Prostate gland (tissue), 2 donors: ENCODE measurements at places on chromosomes 5 and 9.

- no peaks in the 10 kb centered on the region for H3K36me3 ChIP-seq
- peak; percentile 58 for DNase-seq
- peak overlapping the region; percentile 73 for H3K27ac ChIP-seq
- H3K4me1 ChIP-seq = peaks cover 17% of the 10 kb centered on the region
Observed at GRCh38 chr5:159511570-159511969, 181.3 kb upstream of the IL12B start.

- no peak for DNase-seq
- no peaks in the 10 kb centered on the region for H3K27me3 ChIP-seq
- H3K27ac ChIP-seq = peak overlapping the region; percentile 59
- H3K4me3 ChIP-seq = no peak overlapping the region
- no peaks in the 10 kb centered on the region for H3K4me1 ChIP-seq
Observed at GRCh38 chr5:147442224-147442623, 67.6 kb downstream of the DPYSL3 start.

GRCh38 chr9:116207371-116208111, 54.0 kb downstream of the PAPPA start:
- no peak for DNase-seq
- H3K27ac ChIP-seq = no peak overlapping the region
- H3K4me3 ChIP-seq = no peak overlapping the region
- H3K36me3 ChIP-seq = no peaks in the 10 kb centered on the region
- no peaks in the 10 kb centered on the region for H3K27me3 ChIP-seq
- H3K4me1 ChIP-seq = no peaks in the 10 kb centered on the region

GRCh38 chr5:73822989-73823339, 197.0 kb downstream of the ARHGEF28 start:
- no peaks in the 10 kb centered on the region for H3K27me3 ChIP-seq
- H3K36me3 ChIP-seq = no peaks in the 10 kb centered on the region
- no peak overlapping the region for H3K27ac ChIP-seq

DNA sequence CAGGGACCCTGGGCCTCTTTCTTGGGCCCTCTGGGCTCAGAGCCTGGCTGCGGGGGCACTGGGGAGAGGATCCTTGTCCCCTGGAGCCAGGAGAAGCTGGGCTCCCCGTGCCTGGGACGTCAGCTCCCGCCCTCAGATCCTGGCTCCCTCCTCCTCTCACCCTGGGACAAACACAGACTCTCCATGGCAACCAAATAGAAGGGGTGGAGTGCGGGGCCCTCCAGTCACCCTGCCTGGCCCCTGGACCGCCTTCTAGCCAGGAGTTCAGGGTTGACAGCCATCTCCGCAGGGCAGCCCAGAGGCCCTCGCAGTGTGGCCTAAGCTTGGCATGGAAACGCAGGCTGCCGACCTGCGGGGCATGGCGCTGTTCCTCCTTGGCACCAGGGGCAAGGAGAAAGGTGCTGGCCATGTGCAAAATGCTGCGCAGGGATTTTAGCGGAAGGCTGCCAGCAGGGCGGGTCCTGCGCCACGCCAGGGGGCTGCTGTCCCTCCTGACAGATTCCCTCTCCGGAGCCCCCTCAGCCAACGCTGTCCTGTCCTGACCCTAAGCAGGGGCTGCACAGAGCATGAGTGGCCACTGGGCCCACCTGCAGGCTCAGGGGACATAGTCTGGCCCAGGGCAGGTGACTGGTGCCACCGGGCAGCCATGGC, 1.0 kb downstream of the ZDHHC11 start:
- H3K4me3 ChIP-seq = no peak overlapping the region
- H3K36me3 ChIP-seq = no peaks in the 10 kb centered on the region
- no peaks in the 10 kb centered on the region for H3K4me1 ChIP-seq

DNA sequence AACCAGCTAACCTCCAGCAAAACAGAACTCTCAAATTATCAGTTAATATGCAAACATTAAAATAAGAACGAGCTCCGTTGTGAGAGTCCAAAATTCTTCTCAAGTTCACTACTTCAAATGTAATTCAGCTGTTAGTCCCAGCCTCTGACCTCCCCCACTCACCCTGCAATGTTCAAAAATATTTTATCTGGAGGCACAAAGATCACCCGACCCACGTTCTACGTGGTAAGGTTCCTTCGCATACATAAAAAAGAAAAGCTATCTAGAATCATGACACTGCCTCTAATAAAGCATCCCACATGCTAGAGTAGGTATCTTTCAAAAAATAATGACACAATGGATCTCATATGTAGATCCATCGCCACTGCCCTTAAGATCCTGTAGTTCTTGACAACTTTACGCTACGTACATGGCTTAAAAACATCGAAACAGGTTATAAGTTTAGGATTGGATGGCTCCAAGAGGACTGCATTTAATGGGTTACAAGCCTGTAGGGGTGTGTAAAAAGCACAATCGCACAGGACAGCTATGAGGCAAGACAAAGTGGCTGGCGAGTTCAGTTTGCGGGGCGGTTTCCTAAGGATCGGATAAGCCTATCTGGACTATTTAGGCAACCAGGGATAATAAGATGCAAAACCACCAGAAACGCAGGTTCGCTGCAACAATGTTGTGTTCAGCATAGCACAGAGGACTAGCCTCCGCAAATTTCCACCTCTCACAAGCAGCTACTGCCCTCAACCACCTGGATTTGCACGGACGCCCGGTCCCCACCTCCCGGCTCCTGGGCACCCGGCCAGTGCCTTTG, 969 bp downstream of the CLK4 start:
- H3K27me3 ChIP-seq = no peaks in the 10 kb centered on the region
- H3K4me3 ChIP-seq = peak overlapping the region; percentile 92
- H3K27ac ChIP-seq = peak overlapping the region; percentile 96

GRCh38 chr5:3277590-3278196, 317.9 kb upstream of the IRX1 start:
- H3K4me1 ChIP-seq = no peaks in the 10 kb centered on the region
- DNase-seq = no peak
- H3K27ac ChIP-seq = no peak overlapping the region
- H3K27me3 ChIP-seq = no peaks in the 10 kb centered on the region

GRCh38 chr5:131664929-131665328, 29.9 kb upstream of the RAPGEF6 start:
- H3K27ac ChIP-seq = no peak overlapping the region
- H3K4me1 ChIP-seq = no peaks in the 10 kb centered on the region
- H3K27me3 ChIP-seq = no peaks in the 10 kb centered on the region
- no peaks in the 10 kb centered on the region for H3K36me3 ChIP-seq
- no peak overlapping the region for H3K4me3 ChIP-seq
- DNase-seq = no peak

GRCh38 chr5:157331807-157332206, 65.9 kb downstream of the CYFIP2 start:
- H3K4me1 ChIP-seq = no peaks in the 10 kb centered on the region
- H3K4me3 ChIP-seq = no peak overlapping the region
- H3K27ac ChIP-seq = no peak overlapping the region
- DNase-seq = no peak
- no peaks in the 10 kb centered on the region for H3K27me3 ChIP-seq

DNA sequence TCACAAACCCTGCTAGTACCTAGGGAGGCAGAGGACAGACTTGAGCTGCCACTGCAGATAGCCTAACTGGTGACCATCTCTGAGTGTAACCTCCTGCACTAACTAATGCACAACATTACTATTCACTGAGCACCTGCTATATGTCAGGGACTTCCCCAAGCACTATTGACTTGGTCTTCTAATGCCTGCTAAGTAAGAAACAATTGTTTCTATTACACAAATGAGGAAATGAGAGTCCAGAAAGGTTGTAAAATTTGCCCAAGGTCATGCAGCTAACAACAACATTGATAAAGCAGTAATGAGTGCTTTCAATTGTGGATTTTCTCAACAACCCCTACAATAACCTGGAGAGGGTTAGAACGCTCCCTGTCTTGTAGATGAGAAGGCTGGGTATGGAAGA, 183.7 kb downstream of the ZNF462 start:
- no peak overlapping the region for H3K27ac ChIP-seq
- H3K4me3 ChIP-seq = no peak overlapping the region
- no peaks in the 10 kb centered on the region for H3K4me1 ChIP-seq
- no peaks in the 10 kb centered on the region for H3K27me3 ChIP-seq

- H3K36me3 ChIP-seq = no peaks in the 10 kb centered on the region
- H3K27ac ChIP-seq = no peak overlapping the region
- no peaks in the 10 kb centered on the region for H3K27me3 ChIP-seq
- no peak overlapping the region for H3K4me3 ChIP-seq
- H3K4me1 ChIP-seq = no peaks in the 10 kb centered on the region
Observed at GRCh38 chr5:100860407-100860806, 42.7 kb downstream of the ST8SIA4 start.

- no peak overlapping the region for H3K27ac ChIP-seq
- no peak for DNase-seq
- H3K4me3 ChIP-seq = no peak overlapping the region
- no peaks in the 10 kb centered on the region for H3K4me1 ChIP-seq
- H3K36me3 ChIP-seq = no peaks in the 10 kb centered on the region
Observed at GRCh38 chr5:84239494-84239893, 145.2 kb downstream of the EDIL3 start.

DNA sequence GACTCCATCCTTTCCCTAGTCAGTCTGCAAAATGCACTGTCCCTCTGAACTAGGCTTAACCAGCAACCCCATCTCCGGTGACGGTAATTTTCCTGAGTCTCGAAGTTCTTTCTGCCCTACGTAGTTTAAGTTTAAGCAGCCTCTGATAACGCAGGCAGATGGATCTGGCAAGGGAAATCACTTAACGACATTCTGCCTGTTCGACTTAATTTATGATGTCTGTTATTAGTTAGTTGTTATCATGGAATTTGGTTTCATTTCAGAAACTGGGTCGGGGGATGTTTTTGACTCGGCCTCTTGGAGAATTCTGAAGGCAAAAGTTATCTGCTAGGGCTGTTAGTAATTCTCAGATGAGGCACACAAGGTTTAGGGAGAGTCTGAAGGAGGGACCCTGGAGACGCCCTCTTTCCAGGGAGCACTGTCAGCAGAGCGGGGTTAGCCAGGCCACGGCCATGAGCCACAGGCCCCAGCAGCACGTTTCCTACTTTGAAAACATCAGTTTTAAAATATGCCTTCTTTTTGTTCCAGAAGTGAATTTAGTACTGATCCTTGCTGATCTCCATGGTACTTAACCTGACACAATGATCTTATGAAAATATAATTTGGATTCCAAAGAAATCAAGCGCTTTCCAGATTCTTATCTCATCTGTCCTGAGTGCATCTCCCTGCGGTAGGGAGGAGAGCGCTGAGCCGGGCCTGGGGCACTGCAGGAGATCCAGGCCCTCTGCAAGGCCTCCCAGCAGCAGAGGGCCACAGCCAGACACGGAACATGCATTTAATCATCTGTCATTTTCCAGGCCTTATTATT, 171.0 kb upstream of the OTULINL start:
- H3K27ac ChIP-seq = peak overlapping the region; percentile 51
- H3K36me3 ChIP-seq = no peaks in the 10 kb centered on the region
- H3K27me3 ChIP-seq = no peaks in the 10 kb centered on the region
- no peak overlapping the region for H3K4me3 ChIP-seq

DNA sequence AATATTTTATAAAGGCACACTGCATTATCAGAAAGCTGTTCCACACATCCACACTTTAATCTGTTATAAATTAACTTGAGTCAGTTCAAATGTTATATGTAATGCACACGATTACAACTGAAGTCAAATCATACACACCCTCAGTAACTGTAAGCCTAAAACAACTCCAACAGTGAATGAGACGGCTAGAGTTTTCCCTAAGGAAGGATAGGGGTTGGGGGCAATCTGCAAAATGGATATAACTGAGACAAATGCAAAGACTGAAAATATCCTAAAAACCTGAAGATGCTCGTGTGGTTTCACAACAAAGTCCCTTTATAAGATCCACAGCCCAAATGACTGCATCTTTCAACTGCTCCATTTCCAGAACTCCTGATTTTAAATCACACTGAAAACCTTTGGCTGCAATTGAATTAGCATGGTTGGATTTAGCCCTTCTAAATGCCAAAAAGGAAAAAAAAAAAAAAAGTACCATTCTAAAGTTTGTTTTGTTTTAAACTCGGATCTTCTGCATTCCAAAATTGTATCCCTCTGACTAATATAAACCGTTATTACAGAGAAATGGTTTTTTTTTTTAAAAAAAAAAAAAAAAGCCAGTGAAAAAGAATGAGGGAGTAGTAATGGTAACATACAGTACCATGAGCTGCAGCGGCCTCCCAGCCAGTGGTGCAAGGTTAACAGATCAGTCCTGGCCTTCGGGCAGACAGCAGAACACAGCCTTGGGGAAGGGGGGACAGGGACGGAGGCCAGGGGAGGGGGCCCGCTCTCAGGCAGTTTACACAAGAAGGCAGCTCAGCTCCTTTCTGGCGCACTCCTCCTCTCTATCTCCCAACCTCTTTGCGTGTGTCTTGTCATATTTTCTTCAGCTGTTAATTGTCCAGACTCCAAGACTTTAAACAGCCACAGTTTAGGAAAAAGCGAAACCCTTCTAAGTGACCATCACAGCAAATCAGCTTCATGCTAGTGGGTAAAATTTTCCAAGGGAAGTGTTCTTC, 166.1 kb downstream of the BNC2 start:
- DNase-seq = peak; percentile 10
- H3K27ac ChIP-seq = peak overlapping the region; percentile 55

DNA sequence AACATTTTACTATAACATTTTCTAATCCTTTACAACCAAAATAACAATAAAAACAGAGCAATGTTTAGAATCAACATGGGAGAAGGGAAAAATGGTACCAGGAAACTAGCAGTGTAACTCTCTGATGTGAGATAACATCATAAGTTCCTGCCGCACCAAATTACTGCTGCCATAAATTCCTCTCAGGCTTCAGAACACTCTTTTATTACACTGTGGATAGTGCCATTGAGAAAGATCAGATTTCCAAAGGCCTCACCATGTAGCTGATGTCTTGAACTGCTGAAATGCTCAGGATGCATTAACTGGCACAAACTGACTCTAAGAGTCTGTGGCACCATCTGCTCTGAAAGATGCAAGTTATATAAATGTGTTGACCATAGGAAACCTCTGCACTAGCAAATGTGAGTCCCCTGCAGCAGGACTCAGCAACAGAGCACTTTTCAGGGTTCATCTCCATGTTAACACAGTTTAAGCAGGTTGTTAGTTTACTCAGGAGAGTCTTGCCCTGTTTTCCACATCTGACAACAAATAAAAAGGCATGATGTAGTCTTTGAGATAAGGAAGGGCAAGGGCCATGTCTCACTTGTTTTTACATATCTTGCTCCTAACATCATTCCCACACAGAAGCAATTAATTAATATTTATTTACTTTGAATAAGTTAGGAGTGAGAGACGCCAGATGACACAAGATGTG, 218.1 kb downstream of the CETN3 start:
- H3K4me1 ChIP-seq = no peaks in the 10 kb centered on the region
- H3K27ac ChIP-seq = no peak overlapping the region
- H3K27me3 ChIP-seq = no peaks in the 10 kb centered on the region

- peaks cover 1% of the 10 kb centered on the region for H3K36me3 ChIP-seq
- no peak overlapping the region for H3K27ac ChIP-seq
- DNase-seq = no peak
- H3K4me3 ChIP-seq = no peak overlapping the region
- no peaks in the 10 kb centered on the region for H3K27me3 ChIP-seq
- no peaks in the 10 kb centered on the region for H3K4me1 ChIP-seq
Observed at GRCh38 chr9:5917273-5917672, 26.6 kb downstream of the MLANA start.

- no peaks in the 10 kb centered on the region for H3K4me1 ChIP-seq
- no peak overlapping the region for H3K27ac ChIP-seq
- no peaks in the 10 kb centered on the region for H3K27me3 ChIP-seq
- no peak overlapping the region for H3K4me3 ChIP-seq
- H3K36me3 ChIP-seq = no peaks in the 10 kb centered on the region
Observed at GRCh38 chr5:81838307-81838906, 87.5 kb upstream of the SSBP2 start.

GRCh38 chr9:99474186-99474585, 252.1 kb downstream of the SEC61B start:
- H3K4me1 ChIP-seq = no peaks in the 10 kb centered on the region
- H3K36me3 ChIP-seq = no peaks in the 10 kb centered on the region
- H3K27me3 ChIP-seq = no peaks in the 10 kb centered on the region
- no peak overlapping the region for H3K27ac ChIP-seq
